Stimulated activated CD8-positive, alpha-beta memory T cell treated with anti-CD3 and anti-CD28 coated beads, Interleukin-4, amount 100 ng/mL, for 24 hours (primary cell): ENCODE measurements at places on chromosomes 4 and X.

- DNase-seq, result no peak
These were observed 10.5 kb downstream of the CDX4 start for GRCh38 chrX:73457306-73457705.

GRCh38 chr4:110660755-110661154 is 37.9 kb upstream of the PITX2 start:
- DNase-seq, result no peak

GRCh38 chr4:14835288-14835687 is 167.0 kb upstream of the CPEB2 start:
- DNase-seq, result no peak

GRCh38 chrX:47879463-47879862 is 42.8 kb downstream of the ZNF81 start:
- DNase-seq, result no peak

- no peak for DNase-seq
These were observed 1191.8 kb downstream of the ARAP2 start for GRCh38 chr4:35052546-35052945.
